ENCODE measurements at places on chromosomes 3 and 15.

DNA sequence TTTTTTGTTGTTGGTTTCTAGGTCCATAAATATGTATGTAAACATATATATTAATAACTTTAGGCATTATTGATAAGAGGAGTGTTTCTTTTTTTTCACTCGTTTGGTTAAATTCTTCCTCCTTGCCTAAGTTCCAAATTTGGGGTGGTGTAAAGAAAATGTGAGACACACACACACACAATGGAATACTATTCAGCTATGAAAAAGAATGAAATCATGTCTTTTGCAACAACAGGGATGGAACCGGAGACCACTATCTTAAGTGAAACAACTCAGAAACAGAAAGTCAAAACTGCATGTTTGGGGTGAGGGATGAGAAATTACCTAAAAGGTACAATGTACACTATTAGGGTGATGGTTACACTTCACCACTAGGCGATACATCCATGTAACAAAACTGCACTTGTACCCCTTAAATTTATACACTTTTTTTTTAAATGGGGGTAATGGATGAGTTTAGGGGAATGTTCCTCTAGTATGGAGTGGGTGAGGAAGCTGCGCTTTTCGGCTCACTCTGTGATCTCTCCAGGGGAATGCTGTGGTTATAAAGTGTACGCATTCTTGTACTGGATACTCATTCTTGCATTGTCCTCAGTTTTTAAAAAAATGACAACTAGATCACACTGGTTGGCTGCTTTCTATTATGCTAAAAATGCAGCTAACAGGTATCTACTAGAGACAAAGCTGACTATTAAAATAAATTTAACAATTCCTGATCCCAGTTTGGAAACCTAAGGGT lies 50.8 kb upstream of the PPARG start:
- no peak for DNase-seq

- DNase-seq, result no peak
These were observed 96.5 kb upstream of the PRICKLE2 start for GRCh38 chr3:64321747-64322146.

DNA sequence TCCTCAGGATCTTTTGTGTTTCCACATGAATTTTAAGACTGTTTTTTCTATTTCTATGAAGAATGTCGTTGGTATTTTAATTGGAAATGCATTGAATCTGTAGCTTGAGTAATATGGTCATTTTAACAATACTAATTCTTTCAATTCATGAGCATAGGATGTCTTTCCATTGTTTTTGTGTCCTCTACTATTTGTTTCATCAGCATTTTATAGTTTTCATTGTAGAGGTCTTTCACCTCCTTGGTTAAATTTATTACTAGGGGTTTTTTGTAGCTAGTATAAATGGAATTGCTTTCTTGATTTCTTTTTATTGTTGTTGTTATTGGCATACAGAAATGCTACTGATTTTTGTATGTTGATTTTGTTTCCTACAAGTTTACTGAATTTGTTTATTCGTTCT lies 17.3 kb upstream of the ATP2C1 start:
- DNase-seq, result no peak

DNA sequence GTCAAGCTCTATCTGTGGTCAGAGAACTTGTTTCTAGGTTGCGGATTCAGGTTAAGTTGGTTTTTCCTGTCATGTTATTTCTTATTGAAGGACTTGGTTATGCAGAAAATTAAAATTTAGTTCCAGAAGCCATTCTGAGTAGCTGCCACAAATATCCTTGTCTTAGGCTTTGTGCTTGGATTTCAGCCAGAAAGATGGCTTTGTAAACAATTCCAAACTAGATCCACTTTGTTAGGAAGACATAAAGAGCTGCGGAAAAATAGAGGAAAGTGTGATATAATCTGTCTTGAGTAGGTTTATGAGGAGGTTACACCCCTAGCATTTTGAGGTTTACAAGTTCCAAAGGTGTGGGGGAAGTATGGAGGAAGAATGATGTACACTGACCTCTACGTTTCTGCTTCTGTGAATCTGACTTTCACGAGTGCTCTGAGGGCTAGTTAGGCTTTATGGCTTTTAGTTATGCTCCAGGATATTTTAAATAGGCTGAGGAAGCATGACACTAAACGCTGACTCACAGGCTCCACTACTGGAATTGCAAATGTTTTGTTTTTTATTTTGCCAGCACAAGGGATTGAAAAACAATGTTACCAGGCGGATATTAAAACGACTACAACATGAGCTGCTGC lies 46.3 kb upstream of the UTS2B start:
- no peak for DNase-seq

GRCh38 chr3:180409170-180409569 lies 192.8 kb upstream of the TTC14 start:
- no peak for DNase-seq

DNA sequence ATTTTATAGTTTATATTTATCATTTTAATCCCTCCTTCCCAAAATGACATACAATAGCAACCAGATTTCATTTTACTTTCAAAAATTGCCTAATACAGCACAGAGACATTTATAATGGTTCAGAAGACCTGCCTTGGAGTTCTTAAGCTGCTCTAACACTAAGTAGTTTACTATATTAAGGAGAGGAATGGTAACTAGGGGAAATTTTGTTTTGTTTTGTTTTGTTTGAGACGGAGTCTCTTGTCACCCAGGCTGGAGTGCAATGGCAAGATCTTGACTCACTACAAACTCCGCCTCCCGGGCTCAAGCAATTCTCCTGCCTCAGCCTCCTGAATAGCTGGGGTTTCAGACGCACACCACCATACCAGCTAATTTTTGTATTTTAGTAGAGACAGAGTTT lies 22.8 kb upstream of the CCDC50 start:
- no peak for DNase-seq

GRCh38 chr15:35834866-35835265 lies 288.9 kb upstream of the DPH6 start:
- no peak for DNase-seq

GRCh38 chr15:78455749-78456148 lies 17.7 kb downstream of the IREB2 start:
- DNase-seq, result no peak

DNA sequence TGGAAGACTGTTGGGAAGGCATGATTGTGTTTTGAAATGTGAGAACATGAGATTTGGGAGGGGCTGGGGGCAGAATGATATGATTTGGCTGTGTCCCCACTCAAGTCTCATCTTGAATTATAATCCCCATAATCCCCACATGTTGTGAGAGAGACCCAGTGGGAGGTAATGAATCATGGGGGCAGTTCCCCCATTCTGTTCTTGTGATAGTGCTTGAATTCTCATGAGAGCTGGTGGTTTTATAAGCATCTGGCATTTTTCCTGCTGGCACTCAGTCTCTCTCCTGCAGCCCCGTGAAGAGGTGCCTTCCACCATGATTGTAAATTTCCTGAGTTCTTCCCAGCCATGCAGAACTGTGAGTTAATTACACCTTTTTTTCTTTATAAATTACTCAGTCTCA lies 430.5 kb downstream of the OTOL1 start:
- no peak for DNase-seq

- no peak for DNase-seq
These were observed 507.0 kb downstream of the TBL1XR1 start for GRCh38 chr3:176690083-176690869.

GRCh38 chr3:129950318-129951046 lies 24.0 kb upstream of the TRH start:
- DNase-seq, result no peak

DNA sequence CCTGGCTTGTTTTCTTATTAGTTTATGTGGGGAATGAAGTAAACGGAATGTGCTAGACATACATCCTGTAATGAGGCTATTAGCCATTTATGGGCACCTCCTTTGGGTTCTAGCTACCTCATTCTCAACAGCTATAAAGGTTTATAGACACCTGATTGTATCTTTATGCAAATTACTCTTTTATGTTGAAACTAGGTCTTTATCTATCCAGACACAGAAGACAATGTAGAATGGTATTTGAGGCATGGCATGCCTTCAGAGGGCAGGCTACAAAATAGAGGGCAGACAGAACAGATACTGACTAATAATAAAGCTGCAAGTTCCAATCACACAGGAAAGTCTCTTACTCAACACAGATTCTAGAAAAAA lies 27.1 kb downstream of the TBC1D2B start:
- no peak for DNase-seq

- no peak for DNase-seq
These were observed 17.1 kb downstream of the PAK2 start for GRCh38 chr3:196756732-196757131.

DNA sequence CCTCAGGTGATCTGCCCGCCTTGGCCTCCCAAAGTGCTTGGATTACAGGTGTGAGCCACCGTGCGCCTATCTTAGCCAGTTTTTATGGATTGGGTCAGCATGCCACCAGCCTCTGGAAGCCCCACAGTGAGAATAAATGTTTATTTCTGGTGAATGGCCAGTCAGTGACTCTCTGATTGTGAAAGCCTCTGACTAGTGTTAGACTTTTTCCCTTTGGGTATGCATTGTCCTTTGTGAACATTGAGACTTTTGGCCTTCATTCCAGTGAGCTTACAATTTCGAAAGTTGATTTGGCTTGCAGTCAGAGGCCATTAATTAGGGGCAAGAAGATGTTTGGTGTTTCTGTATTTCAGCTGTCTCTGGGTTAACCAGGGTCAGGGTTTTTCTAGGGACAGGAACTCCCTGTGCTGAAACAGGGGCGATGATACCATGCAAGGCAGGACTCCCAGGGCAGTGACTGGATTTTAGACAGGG lies 274.5 kb upstream of the C2CD4B start:
- DNase-seq, result peak; percentile 33

GRCh38 chr15:89361451-89362202 lies 27.0 kb upstream of the POLG start:
- peak; percentile 70 for DNase-seq

GRCh38 chr15:39132954-39133600 lies 447.8 kb upstream of the THBS1 start:
- no peak for DNase-seq

GRCh38 chr15:60215225-60215963 lies 182.4 kb downstream of the ANXA2 start:
- no peak for DNase-seq

DNA sequence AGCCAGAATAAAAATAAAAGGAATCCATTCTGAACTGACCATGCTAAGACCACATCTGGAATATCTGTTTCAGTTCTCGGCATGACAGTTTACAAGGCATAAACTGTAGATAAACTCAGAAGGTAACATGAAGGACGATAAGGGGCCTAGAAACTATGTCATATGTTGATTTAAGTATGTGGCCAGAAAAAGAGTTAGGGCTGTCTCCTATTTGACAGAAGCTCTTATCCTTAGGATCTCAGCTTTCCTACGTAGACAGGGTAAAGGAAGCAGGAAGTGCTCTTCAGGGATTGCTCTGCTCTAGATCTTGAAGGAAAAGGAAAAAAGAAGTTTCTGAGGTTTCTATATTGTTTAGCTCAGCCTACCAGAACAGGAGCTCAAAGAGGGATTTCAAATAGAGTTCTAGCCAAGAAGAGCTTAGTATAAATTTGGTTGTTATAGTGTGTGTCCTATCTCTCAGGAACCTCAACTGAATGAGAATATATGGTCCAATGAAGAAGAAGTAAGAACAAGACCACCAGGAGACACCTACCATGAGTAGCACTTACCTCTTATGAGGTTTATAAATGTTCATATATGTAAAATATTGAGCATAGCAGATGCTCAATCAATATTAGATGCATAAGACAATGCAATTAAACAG lies 59.2 kb downstream of the TP53BP1 start:
- DNase-seq, result no peak

DNA sequence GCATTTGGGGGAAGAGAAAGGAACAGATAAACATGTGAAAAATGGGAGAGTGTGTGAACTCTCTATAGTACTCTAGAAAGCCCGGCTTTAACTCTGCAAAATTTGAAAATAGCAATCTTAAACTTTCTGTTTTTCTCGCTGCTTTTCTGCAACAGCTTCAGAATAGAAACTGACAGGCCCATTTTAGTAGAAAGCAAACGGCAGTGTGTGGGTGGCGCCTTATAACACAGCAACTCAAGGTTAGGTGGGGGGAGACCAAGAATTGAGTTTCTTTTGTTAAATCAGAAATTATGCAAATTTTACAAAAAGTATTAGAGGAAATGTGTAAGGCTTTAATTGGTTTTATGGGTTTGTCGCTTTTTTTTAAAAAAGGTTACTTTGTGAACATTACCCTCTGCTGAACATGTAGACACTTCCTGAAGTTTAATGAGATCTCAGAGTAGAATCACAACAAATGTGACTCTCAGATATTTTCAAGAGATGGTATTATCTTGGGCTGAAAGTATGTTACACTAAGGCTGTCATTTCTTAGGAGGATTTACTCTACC lies 107.0 kb downstream of the PTPRG start:
- no peak for DNase-seq

DNA sequence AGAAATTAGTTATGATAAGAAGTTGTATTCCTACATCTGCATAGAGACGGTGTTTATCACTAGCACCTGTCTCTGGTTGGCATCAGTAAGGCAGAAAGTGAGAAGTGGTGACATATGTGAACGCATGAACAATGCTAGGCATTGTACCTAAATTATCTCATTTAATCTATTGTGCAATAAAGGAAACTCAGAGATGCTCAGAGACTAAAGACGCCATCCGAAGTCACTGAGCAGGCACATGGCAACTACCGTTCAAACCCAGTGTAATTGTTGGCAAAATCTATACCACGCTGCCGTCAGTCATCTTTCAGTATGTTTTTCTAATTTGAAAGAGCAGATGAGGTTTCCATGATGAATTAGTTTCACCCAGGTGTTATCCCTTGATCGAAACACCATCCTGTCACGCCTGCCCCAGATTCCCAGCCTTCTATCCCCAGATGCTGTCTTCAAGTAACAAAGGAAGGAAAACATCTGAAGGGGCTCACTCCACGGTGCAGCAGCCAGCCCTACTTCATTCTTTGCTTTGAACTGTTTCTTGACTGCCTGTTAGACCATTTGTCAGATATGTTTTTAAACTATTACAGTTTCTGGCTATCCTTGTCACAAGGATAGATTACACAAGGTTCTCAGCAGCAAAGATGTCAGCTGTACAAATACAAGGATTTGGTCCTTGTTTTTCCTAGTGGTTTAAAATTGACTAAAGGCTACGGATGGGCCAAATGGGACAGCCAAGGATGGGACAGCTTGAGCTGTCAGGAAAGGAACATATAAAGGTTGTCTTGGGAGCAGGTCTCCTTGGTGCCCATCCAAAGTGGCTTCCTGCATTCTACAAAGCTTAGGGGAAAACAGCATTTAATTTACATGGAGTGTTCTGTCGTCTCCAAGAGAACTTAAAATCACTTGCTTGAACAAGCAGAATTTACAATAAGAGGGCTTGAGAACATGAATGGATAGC lies 99.1 kb downstream of the TMEM108 start:
- DNase-seq, result no peak

DNA sequence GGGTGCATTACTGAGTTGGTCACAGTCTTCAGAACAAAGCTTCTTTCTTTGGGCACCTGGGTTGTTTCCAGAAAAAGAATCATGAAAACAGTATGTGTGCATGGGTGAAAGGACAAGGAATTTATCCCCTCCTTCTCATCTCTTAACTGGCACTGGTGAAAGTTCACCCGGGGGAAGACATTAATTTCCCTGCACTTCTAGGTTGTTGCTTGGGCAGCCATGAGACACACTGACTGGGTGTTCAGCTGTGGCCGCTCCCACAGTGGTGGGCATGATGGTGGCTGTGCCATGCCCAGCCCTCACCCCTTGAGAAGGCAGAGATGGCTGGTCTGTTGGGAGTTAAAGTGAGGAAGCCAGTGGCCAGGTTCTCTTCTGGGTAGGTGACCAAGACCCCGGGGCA lies 16.6 kb upstream of the KY start:
- DNase-seq, result no peak

All from left lung (tissue), 14 donors.